ENCODE measurements at places on chromosomes 5 and 9. TPM values are rescaled to one million over a fixed set of nuclear protein-coding genes. Genes with fewer than 3 reads are reported as not detected.

Gene FOXD4L4
- not detected for total RNA-seq

Gene BASP1
- 3.7 TPM for total RNA-seq

Gene SYNPO
- 715 TPM for total RNA-seq

DNA sequence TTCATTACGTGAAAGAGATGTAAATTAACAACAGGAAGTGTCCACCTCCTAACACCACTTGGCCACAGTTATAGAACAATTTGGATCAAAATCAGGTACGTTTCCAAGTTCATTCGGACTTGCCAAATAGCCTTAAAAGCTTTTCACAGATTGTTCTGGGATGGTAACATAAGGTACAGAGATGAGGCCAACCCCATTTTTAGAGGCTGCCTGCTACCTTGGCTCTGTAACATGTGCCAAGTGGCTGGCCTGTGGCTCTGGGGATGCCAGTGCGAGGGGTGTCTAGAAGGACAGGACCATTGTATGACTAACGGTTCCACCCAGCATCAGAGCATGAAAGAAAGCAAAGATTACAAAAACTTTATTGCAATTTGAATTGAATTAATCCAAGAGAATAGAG is 91.0 kb downstream of the LHFPL2 start:
- no peaks in the 10 kb centered on the region for H3K36me3 ChIP-seq
- H3K4me1 ChIP-seq: peaks cover 23% of the 10 kb centered on the region
- H3K4me3 ChIP-seq: no peak overlapping the region
- H3K27ac ChIP-seq: no peak overlapping the region
- no peak for DNase-seq
- H3K27me3 ChIP-seq: no peaks in the 10 kb centered on the region

- no peak overlapping the region for H3K27ac ChIP-seq
- no peaks in the 10 kb centered on the region for H3K36me3 ChIP-seq
- no peaks in the 10 kb centered on the region for H3K27me3 ChIP-seq
- no peak for DNase-seq
These were observed 619.9 kb downstream of the PTPRD start for GRCh38 chr9:9992936-9993335.

- H3K4me3 ChIP-seq: no peak overlapping the region
- no peak overlapping the region for H3K27ac ChIP-seq
- H3K4me1 ChIP-seq: no peaks in the 10 kb centered on the region
- DNase-seq: no peak
- H3K36me3 ChIP-seq: no peaks in the 10 kb centered on the region
These were observed 35.7 kb downstream of the SEMA4D start for GRCh38 chr9:89462199-89462598.

- no peak for DNase-seq
- H3K4me1 ChIP-seq: peaks cover 8% of the 10 kb centered on the region
- H3K4me3 ChIP-seq: no peak overlapping the region
- H3K27me3 ChIP-seq: peaks cover 6% of the 10 kb centered on the region
- no peaks in the 10 kb centered on the region for H3K36me3 ChIP-seq
- no peak overlapping the region for H3K27ac ChIP-seq
These were observed 165.4 kb upstream of the RAI14 start for GRCh38 chr5:34490506-34491250.

Measured in left ventricle myocardium inferior (tissue), 1 donor.